Right atrium auricular region (tissue), 2 donors: ENCODE measurements at places on chromosomes 6 and 20. TPM values are rescaled to one million over a fixed set of nuclear protein-coding genes. Genes with fewer than 3 reads are reported as not detected.

GRCh38 chr6:44797746-44798145, 410.2 kb downstream of the CDC5L start:
- no peak for DNase-seq

Gene APOM
- total RNA-seq, result 1.2 TPM

DNA sequence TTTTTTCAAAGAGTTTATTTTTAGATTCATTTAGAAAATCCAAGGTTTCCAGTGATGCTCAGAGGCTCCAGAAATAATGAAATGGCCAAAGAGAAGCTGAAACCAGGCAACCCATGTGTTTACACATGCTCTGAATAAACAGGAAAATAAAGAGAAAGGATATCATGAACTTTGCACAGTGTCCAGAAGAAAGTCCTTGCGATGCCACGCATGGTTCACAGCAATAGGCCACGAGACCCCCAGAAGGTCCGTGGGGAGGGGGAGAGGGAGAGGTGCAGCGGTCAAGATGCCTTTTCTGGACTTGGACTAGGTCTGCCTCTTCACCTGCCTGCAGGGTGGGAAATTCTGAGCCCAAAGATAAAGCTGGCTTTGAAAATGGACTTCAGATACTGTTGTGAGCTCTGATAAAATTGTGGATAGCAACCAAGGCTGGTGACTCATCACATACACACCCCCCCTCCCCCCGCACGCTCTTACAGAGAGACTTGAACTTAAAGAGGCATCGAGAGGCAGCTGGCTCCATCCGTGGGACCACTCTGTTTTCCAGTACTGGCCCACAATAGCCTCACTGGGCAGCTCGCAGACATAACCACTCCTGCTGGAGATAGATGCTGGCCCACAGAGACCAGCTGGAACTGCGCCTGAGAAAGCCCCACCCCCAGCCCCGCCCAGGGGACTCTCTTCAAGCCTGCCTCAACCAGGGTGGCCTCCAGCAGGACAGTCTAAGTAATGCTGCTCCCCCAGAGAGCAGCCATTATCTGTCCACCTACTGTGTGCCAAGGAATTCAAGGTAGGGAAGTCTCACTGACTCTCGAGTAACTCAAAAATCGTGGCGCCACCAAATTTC, 21.2 kb upstream of the NFATC2 start:
- peak; percentile 90 for DNase-seq

DNA sequence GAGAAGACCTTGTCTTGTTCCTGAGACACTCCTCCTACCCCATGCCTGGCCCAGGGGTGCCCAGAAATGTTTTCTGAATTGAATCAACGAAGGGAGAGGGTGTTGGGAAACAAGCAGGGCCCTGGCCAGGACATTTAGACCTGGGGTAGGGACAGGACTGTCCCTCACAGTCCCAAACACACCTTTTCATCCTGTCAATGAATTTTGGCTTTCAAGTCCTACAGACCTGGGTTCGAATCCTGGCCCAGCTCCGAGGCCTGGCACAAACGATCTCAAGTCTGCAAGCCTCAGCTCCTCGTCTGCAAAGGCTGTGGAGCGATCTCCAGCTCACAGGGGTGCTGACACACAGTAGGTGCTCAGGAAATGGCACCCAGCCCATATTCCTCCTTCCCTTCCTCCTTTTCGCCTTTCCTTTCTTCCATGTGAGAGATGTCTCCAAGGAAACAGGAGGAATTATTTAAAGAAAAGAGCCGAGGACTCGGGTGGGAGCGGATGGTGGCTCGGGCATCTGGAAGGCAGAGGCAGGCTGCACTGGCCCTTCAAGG, 7.3 kb upstream of the DLGAP4 start:
- no peak for DNase-seq

DNA sequence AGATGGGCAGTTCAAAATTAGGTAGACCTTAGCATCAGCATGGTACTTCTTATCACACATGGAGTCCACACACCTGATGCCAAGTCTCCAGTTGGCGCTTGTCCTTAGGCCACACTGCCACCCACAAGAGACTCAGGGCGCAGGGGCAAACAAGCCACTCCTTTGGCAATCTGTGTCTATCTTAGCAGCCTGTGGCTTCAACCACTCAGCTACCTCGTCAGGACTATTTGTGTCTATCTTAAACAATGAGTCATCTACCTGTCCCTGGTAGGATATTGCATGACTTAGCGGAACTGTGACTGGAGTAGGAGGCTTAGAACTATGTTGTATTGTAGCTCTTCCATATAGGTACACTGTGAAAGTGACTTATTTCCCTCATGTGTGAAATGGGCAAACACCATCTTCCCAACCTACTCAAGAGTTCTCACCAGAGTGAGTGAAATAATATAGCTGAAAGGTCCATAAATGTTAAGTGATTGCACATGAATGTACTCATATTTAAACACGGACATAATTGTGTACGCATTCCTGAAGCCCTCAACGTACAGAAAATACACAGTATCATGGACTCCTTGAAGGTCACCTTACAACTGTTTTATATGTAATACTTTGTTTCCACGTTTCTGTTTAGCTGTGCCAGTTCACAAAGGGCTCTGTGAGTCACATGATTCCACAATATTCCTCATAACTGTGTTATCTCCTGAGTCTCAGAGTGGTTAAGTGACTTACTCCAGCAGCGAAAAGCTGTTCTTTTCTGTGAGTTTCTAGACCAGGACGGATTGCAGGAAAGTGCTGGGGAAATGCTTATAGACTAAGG, 1.6 kb downstream of the TRIM27 start:
- no peak for DNase-seq

- no peak for DNase-seq
These were observed 523 bp downstream of the CPXM1 start for GRCh38 chr20:2799688-2800520.

Gene JPH2
- 168 TPM for total RNA-seq

Gene SMIM8
- 8.0 TPM for total RNA-seq

DNA sequence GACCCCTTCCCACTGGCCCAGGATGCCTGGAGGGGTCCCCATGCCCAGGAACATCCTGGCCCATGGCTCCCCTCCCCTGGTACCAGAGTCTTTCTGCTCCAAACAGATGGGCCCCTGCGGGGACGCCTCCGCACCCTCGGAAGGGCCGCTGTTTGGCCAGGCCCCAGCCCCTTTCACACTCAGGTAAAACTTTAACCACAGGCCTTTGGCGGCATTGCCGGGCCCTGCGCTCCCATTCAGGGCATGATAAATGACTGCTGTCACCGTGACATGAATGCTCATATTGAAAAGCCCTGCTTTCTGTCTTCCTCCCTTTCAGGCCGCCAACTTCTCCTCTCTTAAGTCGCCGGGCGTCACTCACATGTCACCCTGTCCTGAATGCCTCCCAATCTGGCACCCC, 141.5 kb upstream of the TOP1 start:
- DNase-seq, result no peak

- DNase-seq, result no peak
These were observed 28.7 kb downstream of the FGD2 start for GRCh38 chr6:37033819-37034795.

DNA sequence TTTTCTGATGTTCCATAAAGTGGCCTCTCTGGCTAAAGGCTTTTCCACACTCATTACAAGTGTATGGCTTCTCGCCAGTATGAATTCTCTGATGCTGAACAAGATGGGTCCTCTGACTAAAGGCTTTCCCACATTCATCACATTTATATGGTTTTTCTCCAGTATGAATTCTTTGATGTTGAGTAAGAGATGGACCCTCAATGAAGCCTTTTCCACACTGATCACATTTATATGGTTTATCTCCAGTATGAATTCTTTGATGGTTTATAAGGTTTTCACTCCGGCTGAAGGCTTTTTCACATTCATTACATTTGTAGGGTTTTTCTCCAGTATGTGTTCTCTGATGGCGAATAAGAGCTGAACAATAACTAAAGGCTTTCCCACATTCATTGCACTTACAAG, 20.4 kb downstream of the ZNF184 start:
- no peak for DNase-seq

- no peak for DNase-seq
These were observed 18.5 kb upstream of the WFDC10A start for GRCh38 chr20:45611054-45611453.

- no peak for DNase-seq
These were observed 16.0 kb downstream of the COL9A1 start for GRCh38 chr6:70286905-70287304.

DNA sequence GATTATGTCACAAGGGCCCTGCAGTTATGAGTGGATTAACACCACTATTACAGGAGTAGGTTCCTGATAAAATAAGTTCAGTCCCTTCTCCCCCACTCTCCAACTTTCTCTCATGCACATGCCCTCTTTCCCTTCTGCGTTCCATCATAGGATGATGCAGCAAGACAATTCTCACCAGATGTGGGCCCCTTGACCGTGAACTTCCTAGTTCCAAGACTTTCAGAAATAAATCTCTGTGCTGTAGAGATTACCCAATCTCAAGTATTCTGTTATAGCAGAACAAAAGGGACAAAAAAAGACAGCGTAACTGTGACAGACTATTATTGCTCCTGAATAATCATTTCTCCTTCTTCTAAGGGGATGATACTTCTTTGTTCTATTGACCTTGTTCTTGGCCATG, 33.8 kb upstream of the TMEM244 start:
- DNase-seq, result no peak
